Stimulated activated CD8-positive, alpha-beta memory T cell treated with anti-CD3 and anti-CD28 coated beads, Interleukin-7, amount 100 ng/mL, for 1 hour (primary cell): ENCODE measurements at places on chromosomes 2 and 18.

DNA sequence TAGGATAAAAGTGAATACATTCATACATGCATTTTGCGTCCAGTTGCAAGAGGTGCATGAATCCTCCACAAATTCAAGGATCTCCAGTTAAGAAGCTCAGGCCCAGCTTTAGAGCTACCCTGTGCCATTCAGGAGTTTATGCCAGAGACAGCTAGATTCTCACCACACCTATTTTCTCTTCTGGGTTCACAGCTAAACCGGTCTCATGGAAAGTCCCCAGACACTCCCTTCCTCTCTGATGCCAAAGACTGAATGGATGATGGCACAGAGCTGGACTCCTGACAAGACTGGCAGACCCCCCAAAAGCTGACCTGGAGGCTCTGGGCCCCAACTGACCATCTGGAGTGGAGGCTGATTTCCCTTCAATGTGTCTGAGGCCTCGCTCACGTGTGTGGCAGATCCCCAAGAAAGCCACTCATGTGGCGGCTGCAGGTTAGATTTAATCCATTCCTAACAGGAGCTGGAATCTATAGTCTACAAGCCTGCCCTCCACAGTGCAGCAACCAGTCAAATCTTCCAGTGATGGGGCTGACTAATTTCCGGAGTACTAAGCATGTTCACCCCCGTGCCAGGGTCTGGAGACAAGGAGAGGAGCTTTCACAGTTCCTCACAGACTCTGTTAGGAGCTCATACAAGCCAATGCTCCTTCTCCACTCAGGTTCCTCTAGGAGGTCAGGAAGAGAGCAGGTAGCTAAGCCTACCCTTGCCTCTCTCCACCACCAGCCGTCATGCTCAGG, 257.1 kb downstream of the BCL11A start:
- no peak for DNase-seq

DNA sequence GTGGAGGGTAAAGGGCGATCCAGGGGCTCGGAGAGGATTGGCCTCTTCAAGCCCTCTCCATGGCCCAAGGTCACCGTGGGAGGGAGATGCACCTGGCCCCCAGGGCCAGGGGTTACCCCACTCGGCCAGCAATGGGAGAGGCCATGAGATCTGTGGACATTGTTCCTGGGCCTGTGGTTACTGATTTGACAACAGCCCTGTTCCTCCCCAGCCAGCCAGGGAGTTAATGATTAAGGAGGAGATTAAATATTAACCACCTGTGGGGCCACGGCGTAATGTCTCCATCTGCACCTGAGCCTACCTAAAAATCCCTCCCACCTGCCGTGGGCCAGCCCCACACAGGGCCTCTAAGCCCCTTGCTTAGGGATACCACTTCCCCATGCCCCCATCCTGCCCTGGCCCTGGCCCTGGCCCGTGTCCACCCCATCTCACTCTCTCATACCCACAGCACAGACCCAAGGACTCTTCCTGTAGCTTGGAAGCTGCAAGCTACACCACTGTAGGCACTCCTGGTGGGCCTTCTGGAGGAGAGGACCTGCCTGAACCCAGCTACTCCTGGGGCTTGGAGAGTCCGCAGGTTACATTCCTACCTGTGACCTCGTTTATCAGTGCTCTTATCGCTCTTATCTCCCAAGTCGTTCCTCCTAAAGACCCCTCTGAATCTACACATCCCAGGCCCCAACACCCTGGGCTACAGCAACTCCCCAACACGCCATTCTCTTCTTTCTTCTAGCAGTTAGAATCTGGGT, 32.1 kb downstream of the ZFP36L2 start:
- no peak for DNase-seq

GRCh38 chr2:71348302-71348701, 16.7 kb downstream of the ZNF638 start:
- DNase-seq, result no peak

DNA sequence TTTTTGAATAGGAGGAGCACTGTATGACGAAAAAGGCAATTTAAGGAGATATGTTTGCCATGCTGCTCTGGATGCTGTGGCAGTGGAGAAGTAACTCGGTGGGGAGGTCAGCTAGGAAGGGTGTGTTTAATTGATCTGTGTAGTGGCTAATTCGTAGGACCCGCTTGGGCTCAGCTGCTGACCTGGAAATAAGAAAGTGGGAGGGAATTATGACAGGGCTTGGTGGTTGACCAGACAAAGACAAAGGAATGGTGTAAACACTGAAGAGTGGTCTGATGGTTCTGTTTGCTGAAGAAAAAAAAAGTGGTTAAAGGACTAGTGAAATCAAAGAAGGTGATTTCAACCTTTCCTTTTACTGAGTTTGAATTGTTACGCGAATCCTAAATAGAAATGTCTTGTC, 146.0 kb downstream of the MAP4K4 start:
- DNase-seq, result no peak
